ENCODE measurements at places on chromosomes 1 and 21. TPM values are rescaled to one million over a fixed set of nuclear protein-coding genes. Genes with fewer than 3 reads are reported as not detected.

- no peak for DNase-seq
These were observed 5.8 kb downstream of the CLEC20A start for GRCh38 chr1:178490967-178491366.

DNA sequence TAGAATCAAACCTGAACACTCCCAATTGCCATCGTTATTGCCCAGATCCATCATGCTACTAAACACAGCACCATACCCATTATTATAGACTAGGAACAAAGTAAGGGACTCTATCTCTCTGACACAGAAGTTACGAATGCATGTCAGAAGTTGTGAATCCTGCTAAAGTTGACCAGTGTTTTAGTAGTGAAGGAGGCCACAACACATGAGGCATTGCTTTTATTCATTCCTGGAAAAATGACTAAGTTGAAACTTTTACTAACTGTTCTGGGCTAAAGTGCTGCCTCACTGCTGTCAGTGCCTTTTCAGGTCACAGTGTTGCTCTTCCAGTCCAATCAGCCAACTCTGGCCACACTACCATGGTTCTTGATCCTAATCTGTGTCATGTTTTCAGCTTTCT is 911.1 kb downstream of the TTLL7 start:
- DNase-seq = no peak

DNA sequence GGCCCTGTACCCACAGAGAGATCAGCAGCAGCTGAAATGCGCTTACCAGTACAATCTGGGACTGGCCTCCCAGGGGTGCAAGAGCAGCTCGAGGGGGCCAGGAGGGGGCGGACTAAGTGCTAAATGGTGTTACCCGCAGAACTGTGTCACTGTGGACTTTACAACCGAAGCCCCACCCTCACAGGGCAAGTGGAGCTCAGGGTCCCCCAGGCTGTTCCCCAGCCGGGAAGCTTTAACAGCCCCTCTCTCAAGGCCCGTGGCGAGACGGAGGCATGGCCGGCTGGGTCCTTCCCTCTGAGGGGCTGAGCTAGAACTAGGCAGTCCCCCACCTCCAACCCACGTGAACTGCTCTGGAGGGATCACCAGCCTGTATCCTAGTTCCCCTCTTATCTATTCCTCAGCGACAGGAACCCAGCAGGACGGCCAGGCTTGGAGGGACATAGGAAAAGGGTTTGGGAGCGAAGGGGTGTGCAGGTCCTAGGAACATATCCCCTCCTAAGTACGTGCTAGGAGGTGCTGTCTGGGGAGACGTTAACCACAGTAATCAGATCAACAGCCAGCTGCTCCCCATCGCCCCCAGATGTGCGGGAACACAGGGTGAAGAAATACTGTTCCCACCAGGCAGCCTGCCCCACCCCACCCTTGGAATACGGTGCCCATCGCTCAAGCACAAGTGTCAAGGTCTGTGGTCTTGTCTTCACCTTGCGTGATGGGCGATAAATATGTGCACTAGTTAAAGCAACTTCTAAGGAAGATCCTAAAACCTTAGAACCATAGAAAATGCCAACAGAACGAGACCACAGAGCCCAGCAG is 24.4 kb downstream of the ZBTB17 start:
- DNase-seq = peak; percentile 29

- no peak for DNase-seq
These were observed 322.4 kb downstream of the SETD4 start for GRCh38 chr21:35737899-35738346.

DNA sequence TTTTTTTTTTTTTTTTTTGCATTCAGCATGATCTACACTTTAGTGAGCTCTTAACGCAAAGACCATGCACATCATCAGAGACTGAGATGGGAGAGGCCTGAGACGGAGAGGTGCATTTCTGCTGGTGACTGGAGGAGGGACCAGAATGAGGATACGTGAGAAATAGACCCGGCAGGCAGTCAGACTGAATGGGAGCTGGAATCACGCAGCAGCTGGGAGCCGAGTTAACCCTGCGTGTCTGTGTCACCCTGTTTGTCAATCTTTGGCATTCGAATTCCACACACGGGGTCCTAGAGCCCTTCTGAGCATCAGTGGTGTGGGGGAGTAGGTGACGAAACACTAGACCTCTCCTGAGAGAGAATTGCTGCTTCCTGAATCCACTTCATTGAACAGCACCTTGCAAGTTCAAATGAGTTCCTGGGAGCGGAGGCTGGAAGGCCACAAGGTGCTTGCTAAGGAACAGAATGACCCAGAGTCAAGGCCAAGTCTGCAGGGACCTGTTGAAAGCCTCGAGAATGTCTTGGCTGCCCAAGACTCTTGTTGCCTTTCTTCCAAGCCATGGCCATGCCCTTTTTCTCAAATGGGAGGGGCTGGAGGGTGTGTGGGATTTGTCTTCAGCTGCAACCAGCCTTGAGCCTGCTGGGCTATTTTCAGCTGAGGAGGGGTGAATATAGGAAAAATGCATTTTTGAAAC is 123.3 kb downstream of the CNIH3 start:
- DNase-seq = no peak

- no peak for DNase-seq
These were observed 11.7 kb downstream of the DSCAM start for GRCh38 chr21:40835184-40835694.

DNA sequence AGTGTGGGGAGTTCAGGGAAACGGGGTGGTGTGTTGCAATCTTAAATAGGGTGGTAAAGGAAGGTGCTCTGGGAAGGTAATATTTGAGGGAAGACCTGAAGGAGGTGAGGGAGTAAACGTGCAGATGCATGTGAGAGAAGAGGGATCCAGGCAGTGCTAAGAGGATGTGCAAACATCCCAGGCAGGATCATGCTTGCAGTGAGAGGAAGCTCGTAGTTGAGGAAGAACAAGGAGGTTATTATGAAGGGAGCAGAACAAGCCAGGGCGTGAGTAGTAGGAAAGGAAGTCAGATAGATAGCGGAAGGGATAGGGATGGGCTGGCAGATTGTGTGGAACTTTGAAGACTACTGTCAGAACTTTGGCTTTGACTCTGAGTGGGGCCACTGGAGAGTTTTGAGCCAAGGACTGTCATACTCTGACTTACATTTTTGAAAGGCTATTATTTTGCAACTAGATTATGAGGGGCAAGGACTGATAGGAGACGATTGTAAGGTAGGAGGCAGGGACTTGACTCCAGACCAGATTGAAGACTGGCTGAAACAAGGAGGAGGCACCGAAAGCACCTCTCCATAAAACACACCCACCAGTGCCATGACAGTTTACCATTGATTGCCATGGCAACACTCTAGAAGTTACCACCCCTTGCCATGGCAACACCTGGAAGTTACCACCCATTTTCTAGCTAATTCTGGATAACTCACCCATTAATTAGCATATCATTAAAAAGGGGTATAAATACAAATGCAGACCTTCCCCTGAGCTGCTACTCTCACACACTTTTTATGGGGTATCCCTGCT is 67.0 kb downstream of the XCL2 start:
- DNase-seq = peak; percentile 32

GRCh38 chr1:119324198-119324597 is 44.4 kb upstream of the HAO2 start:
- DNase-seq = no peak

DNA sequence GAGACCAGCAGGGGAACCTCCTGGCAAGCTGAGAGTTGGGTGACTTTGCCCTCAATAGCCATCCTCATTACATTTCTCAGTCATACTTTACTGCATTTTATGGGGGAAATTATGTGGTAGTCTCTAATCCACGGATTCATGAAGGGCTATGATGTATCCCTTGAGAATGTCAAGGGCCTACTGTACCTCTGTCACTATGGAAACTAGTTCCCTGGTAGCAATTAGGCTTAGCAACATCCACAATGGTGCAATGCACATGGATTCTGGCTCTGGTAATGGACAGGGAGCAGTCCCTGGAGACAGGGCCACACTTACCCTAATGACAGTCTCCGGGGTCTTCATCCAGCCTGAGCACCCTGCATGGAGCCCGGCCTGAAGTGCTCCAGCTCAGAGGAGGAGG is 26.5 kb downstream of the LRRN2 start:
- no peak for DNase-seq

DNA sequence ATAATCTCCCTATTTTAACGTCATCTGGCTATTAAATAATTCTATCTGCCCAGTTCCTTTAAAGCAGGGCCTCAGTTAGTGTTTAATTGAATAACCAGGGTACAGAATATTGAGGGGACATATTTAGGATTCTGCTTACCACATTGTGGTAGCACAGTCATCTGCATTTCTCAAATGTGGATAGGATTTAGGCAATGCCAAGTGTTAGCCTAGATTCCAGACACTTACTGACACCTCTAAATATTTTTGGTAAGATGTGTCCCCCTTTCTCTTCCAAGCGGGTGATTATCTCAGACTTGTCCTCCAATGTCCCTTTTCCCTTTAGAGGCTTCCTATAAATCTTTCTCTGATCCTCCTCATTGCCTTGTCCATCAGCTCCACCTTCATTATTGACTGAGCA is 160.8 kb upstream of the HOOK1 start:
- no peak for DNase-seq

DNA sequence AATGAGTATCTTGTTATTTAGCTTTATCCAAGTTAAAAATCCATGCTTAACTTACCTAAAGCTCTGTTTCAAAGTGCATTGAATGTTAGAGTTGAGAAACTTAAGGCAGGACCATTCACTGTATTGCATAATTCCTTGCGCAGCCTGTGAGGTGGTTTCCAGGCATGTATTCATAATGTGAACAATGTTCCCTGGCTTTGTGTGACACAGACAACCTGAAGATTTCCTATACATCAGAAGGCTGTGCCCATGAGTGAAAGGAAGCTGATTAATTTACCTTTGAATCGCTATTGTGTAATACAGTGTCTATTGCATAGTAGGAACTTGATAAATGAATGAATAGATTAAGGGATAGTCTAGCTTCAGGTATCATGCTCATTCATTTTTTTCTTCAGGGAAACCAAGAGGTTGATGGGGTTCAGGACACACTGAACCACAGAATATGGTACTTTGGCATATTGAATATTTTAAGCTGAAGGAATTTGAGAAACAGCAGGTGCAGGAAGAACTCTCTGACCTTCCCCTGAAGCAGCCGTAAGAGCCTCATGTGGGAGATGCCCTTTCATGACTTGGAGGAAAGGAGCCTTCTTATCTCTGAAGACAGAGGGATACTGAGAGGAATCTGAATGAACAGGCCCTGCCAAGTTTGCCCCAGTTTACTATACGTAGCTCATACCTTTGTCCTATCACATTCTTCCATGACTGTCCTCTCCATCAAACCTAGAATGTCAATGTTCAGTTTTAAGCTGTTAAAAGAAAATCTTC is 88.6 kb upstream of the GNG12 start:
- DNase-seq = no peak

GRCh38 chr1:30877205-30877912 is 31.2 kb downstream of the SDC3 start:
- peak; percentile 43 for DNase-seq

DNA sequence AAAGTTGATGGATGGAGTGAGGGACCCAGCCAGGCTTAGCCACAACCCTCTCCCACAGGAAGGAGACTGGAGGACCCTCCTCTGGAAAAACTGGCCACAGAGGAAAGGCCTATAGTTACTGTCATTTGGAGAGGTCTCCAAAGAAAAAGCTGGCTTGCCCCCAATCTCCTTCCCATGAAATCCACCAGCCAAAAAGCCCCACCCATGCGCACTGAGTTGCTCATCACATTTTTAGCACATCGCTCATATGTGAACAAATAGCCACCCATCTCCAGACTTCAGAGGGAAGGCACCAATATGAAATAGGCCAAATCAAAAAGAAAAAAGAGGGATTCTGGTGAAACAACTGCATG is 36.9 kb upstream of the QSOX1 start:
- DNase-seq = no peak

GRCh38 chr1:62654744-62655143 is 33.4 kb downstream of the DOCK7 start:
- DNase-seq = no peak

DNA sequence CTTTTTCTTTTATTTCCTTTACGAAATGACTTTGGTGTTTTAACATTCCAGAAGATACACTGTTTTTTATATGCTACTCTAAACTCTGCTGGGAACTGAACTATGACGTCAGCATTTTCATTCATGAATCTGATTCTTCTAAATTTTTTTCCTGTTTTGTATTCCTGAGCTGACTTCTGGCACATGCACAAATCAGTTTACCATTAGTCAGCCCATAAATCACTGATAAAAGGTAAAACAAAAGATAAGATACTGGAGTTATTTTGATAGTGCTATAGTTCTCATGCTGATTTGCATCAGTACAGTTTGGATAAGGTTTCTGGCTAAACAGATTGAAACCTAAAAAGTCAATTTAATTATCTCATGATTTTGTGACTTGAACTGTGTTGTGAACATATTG is 10.4 kb downstream of the CAMTA1 start:
- DNase-seq = no peak

DNA sequence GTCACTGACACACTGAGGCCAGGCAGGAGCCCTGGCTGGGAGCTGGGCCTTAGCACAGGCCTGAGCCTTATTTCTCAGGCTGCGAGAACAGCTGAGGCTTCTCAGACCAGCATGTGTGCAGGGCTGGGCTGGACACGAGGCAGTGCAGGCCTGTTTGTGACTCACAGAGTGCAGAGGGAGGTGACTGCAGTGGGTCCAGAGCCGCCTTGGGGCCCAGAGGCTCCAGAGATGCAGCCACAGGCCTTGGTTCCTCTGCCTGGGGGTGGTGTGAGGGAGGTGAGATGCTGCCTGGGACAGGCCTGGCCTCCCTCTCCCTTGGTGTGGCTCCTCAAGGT is 61.2 kb upstream of the ETV3 start:
- DNase-seq = no peak

DNA sequence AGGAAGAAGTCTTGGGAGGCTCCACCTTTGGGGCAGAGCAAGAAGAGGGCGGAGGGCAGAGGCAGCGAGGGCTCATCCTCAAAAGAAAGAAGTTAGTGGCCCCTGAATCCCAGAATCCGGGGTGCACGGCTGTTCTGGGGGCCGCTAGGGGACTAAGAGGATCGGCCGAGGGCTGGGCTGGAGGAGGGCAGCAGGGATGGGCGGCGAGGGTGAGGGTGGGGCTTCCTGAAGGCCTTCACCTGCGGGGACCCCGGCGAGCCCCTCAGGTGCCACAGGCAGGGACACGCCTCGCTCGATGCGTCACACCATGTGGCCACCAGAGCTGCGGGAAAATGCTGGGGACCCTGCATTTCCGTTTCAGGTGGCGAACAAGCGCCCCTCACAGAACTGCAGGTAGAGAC is 23.9 kb downstream of the COL6A1 start:
- DNase-seq = no peak

- DNase-seq = peak; percentile 74
These were observed 38.8 kb upstream of the RASAL2 start for GRCh38 chr1:178055093-178055492.

- no peak for DNase-seq
These were observed 187.8 kb upstream of the PLD5 start for GRCh38 chr1:242712248-242712647.

NBPF3 gene
- 3.7 TPM for polyA plus RNA-seq

TMPRSS3 gene
- not detected for polyA plus RNA-seq

PLEKHN1 gene
- 1.4 TPM for polyA plus RNA-seq

MLLT11 gene
- polyA plus RNA-seq = 22.6 TPM

ZNF648 gene
- polyA plus RNA-seq = 0.24 TPM

Data from GM23338 (cell line).